ENCODE measurements at places on chromosomes 3 and 15.

- DNase-seq: no peak
Measured at GRCh38 chr3:71989165-71989564, 204.2 kb upstream of the PROK2 start.

GRCh38 chr3:186012137-186012536, 74.3 kb upstream of the TRA2B start:
- no peak for DNase-seq

- no peak for DNase-seq
Measured at GRCh38 chr3:66041116-66041515, 2.4 kb upstream of the MAGI1 start.

- DNase-seq: no peak
Measured at GRCh38 chr3:95177096-95177495, 1114.2 kb downstream of the NSUN3 start.

- DNase-seq: no peak
Measured at GRCh38 chr15:73951601-73952000, 25.3 kb downstream of the LOXL1 start.

DNA sequence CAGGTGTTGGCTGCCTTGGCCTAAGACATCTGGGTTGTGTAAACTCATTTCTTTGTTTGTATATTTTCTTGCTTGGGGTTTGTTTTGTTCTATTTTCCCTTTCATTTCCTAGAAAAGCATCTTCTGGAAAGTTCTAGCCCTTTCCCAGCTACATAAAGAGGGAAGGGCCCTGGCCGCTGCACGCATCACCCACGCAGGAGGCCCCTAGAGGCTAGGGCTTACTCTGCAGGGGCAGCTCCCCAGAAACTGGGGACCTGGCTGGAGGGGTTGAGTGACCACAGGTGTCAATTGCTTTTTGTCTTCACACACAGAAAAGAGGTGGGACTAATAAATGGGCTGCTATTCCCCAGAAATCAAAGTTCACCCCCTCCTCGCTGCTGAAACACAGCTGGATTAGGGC, 52.6 kb downstream of the PDIA5 start:
- DNase-seq: no peak

DNA sequence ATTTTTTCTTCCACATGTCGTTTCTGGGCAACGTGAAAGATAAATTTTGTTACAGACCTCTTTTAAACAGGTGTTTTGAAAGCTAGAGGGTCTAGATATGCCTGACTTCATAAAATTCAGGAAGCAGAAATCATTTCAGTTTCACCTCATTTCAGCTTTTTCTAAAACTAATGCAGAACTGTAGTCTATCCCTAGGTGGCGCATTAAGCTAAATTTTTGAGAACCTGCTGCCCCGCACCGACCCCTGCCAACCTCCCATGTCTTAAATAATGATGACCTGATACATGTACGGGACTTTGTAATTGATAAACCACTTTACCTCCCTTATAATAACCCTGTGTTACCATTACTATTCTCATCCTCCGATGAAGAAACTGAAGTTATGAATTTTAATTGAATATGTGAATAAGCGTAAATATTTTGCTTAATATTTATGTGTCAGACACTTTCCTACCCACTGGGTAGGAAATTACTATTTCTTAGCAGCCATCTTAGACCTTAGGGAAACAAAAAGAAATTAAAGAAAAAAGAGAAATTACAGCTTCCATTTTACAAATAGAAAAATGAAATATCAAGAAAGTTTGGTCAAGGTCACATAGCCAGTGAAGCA, 78.7 kb upstream of the GCNT3 start:
- peak; percentile 11 for DNase-seq

DNA sequence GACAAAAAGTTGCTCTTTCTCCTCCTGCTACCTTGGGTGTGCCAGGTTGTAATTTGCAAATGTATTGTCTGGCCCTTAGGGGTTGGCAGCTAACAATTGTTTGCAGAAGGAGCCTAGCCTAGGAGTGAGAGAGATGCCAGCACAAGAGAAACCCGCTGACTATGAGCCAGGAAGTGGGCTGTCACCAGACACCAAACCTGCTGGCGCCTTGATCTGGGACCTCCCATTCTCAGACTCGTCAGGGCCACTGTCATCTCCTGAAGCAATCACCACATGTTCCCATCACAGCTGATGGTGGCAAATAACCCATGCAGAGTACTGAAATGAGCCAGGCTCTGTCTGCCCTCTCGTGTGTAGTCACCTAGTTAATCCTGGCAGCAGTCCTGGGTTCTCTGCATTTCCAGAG, 406.4 kb upstream of the NPAP1 start:
- DNase-seq: no peak

- DNase-seq: no peak
Measured at GRCh38 chr3:25584011-25584789, 80.5 kb downstream of the TOP2B start.

DNA sequence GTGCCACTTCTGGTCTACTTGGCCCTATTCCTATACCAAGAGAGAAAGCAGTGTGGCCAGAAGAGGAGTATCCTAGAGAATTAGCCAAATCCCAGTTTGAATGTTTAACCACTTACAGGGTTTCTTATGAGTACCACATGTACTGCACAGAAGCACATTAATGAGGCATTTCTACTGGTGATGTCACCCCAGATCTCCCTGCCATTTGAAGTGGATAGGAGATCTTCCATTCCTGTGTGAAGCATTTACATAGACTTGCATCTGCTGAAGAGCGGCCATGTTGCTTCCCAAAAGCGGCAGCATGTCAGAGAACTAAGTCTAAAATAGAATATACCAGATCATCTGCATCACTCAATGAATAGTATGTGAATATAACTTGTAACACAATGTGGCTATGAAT, 108.4 kb upstream of the TUSC7 start:
- DNase-seq: no peak

GRCh38 chr3:113495035-113495434, 19.9 kb downstream of the SPICE1 start:
- no peak for DNase-seq

GRCh38 chr3:69410301-69410700, 24.4 kb upstream of the FRMD4B start:
- DNase-seq: peak; percentile 40
